ENCODE measurements at places on chromosomes 16 and 17. TPM values are rescaled to one million over a fixed set of nuclear protein-coding genes. Genes with fewer than 3 reads are reported as not detected.
A peak's percentile ranks its signal among the peaks of the same experiment; 100 is the strongest.

Gene TVP23C
- total RNA-seq, result 8.4 TPM

DNA sequence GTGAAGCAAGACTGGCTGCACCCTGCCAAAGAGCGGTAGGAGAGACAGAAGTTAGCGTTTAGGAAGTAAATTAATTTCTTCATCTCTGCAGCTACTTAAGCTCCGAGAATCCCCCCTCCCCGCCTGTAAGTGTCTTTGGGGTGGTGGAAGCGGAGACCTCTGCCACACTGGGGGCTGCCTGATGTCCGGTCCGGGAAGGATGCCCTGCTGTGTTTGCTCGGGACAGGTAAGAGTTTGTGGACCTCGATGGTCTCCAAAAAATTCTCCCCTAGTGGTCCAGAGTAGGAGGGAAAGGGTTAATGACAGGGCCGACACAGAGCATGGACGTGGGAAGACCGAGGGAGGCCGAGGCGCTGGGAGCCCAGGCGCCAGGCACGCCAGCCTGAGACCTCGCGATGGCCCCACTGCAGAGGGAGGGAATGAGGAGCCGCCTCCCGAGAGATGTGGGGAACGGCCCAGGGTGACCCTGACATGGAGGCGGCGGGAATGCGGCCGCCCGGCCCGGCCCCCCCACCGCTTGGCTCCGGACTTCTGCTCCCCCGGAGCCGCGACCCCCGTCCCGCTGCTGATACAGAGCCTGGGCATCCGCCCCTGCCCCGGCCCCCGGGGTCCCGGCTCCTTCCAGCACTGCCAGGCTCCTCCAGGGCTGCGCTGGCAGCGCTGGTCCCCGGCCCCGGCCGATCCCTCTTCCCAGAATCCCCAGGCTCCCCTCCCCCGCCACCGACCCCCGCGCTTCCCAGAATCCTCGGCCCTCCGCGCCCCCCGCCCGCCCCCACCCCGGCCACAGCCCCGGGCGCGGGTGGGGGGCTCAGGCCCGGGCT lies 680 bp downstream of the ZNF629 start:
- peak; percentile 68 for DNase-seq

DNA sequence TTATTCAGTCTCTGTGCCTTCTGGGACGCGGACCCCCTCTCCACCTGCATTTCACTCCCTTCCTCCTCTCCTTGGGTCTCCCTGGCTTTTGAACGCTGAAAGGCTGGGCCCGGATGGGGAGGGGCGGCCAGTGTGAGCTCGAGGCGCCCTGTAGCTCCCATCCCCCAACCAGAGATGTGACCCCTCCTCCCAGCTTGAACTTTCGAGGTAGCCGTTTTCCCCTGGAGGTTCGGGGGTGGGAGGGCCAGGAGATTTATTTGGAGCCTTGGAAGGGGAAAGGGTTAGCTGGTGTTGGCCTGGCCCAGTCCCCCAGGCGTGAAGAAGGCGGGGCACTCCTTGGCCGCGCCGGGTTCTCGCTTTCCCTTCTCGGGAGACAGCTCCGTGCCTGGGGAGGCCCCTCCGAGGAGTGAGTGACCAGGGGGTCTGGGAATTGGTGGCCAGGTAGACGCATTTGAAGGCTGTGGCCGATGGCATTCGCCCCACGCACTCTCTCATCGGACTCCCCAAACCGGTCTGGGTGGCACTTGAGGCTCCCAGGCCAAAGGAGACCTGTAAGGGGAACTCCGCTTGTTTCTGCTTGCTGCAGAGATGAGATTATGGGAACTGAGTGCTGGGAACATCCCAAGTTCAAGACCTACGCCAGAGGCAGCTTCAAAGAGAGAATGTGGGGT lies 942 bp downstream of the LDAF1 start:
- no peak for DNase-seq

GRCh38 chr17:47295037-47295873 lies 28.5 kb upstream of the EFCAB13 start:
- DNase-seq, result no peak

Gene TTYH2
- 8.8 TPM for total RNA-seq

Data from myocyte (in vitro differentiated cells).